ENCODE measurements at places on chromosomes 7 and 10.

DNA sequence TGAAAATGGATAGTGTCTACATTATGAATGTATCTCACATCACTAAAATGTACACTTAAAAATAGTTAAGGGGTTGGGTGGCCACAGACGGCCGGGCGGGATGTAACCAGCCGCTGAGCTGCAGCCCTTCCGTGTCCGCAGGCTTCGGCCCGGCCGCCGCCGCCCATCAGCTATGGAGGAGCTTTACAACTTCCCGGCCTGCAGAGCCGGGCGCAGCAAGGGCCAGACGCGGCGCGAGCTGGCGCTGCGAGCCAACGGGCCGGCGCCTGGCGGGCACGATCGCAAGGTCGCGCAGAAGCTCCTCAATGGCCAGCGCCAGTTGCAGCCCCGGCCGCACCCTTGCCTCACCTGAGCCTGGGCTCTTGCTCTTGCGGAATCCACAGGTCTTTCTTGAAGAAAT is 69.1 kb downstream of the KMT2C start:
- no peak for DNase-seq

DNA sequence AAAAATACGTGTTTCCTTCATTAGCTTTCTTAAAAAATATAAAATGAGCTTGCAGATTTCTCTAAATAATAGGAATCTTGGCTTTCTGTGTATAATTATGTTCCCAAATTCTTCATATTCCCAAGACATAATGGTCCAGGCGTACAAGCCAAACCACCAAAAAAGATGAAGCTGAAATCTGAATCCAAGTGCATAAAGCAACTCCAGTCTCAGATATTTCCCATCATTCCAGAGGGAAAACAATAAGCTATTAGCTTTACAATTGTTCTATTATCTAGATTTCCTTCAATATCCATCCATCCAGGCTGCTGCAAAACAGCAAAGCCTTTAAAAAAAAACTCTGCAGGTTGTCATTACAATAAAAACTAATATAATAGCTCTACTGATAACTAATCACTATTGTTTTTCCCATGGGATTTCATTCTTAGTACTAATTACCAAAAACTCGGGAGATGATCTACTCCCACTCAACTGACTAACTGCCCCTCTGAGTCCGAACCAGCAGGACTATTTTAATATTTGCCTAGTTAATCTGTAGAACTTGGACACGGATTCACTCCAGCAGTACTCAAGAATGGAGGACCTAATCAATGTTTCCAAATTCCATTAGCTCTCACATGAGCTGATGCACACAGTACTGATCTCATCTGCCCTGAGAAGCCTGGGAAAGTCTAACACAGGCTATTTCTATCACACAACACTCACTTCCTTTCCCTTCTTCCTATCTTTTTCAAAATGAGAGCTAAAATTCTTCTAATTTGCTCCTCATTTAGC is 108.9 kb upstream of the ASAH2 start:
- no peak for DNase-seq

- no peak for DNase-seq
Observed at GRCh38 chr10:48452879-48453412, 146.5 kb downstream of the MAPK8 start.

DNA sequence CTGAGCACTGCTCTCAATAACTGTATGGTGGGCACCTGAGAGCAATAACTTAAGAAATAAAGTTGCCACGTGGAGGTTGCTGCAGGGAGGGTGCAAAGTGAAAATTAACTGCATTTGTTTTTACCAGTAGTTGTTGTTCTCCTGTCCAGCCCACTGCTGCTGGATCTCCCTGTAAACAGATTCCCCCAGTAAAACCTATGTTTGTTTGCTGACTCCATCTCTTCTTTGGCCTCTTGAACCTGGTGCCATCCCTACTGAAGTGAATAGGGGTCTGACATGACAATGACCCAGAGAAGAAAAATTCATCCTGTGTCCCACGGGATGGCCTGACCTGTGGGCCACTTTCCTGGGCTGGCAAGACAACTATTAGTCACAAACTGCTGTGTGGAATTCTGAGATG is 1.7 kb downstream of the MBL2 start:
- no peak for DNase-seq

DNA sequence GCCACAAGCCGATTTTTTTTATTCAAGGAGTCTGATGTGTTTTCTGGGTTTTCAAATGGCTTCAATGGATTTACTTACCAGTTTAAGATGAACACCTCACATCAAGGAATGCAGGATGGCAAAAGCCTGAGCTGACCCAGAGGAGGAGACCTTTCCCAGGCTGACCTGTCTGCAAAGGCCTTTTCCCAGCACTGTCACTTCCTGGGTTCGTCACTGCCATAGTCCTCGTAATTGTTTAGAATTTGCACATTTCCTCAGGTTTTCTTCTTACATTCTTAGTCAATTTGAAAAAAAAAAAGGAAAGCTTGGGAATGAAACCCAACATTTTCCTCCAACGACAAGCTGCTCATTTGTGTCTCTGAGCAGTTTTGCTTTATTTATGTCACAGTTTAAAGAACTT is 42.0 kb downstream of the PTER start:
- DNase-seq: no peak

DNA sequence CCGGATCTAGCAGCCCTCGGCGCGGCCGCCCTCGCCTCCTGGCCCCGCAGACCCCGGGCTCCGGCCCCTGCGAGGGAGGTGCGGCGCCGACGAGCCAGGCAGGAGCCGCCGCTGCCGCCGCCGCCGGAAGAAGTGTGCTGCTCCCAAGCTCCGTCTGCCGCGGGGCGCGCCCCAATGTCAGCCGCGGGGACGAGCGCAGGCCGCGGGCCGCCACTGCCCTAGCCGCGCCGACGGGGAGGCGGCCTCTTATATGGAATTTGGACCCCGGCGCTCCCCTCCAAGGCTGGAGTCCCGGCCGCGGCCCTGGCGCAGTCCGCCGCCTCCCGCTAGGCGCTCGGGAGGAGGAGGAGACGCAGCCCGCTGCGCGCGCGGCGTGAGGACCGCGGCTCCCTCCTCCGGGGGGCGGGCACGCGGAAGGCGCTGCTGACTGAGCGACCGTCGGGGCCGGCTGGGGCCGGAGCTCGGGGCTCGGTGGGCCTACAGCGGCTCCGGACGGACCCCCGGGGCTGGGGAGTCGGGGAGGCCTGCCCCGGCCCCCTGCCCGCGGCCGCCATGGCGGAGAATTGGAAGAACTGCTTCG is at the start of gene TRIM8:
TRIM8 (plus strand) TSS at position 414 of the 580 bp plus-strand sequence; CDS start at position 553, 139 bp downstream.
- no peak for DNase-seq

DNA sequence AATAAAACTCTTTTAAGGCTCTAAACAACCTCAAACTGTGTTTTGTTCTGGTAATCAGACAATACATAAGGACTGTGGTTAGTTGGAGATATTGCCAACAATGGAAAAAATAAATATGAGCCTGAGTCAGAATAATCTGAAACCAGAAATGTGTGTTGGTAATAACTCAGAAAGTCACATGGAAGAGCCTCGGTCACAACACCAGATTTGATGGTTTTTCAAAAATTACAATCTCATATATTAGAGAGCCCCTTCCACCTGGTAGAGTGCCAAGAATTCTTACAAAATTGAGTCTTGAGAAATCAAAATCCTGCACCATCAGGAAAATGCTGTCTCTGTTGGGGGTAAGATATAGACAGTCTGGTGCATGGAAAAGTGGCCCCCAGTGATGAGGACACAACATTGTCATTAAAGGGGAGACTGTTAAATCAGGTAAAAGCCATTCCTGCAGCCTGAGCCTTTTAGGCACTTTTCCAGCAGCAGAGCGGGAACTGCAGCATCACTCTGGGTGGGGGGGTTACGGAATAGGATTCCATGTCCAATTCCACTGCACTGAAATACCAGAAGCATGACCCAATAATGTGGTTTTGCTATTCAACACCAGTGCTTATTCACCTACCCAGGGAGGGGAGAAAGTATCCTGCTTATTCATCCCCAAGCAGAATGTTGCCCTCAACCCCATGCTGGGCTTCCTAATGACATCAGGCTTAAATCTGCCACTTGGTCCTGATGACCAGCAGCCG is 9.5 kb upstream of the ADAM12 start:
- no peak for DNase-seq

GRCh38 chr7:113084496-113085172 is 2.0 kb downstream of the GPR85 start:
- no peak for DNase-seq

- DNase-seq: no peak
Observed at GRCh38 chr10:73095481-73096021, 1.1 kb downstream of the P4HA1 start.

- DNase-seq: no peak
Observed at GRCh38 chr7:47622586-47622945, 40.7 kb upstream of the TNS3 start.

DNA sequence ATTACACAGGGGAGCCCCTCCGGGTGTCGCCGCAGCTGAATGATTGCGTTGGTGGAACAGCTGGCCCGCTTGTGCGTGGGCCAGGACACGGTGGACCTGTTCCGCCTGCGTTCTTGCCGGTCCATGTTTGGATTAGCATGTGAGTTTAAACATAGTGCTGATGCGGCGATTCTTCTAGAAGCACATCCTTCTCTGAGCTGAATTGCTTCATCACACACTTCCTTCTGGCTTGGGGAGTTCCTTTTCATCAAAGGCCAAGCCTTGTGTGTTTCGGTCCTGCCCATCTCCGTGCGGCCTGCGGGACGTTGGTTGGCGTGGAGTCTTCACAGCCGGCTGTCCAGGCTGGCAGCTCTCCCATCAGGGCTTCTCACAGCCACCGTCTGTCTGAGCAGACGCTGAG is 45.5 kb upstream of the SLC29A4 start:
- no peak for DNase-seq

DNA sequence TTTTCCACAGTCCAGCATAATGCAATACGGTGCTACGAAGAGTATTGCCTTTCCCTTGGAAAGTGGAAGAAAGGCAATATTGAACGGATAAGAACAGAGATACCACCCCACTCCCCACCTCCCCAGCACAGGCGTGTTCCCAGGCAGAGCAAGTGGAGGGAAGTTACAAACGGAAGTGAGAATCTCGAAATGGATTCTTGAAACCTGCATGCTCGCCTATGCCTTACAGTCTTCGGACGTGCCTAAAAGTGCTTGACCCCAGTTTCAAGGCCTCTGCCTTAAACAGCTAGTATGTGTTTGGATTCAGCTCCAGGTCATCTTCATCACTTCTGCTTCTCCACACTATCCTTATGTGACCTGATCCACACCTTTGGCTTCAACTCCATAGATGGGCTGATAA is 35.0 kb upstream of the USP6NL start:
- DNase-seq: no peak

DNA sequence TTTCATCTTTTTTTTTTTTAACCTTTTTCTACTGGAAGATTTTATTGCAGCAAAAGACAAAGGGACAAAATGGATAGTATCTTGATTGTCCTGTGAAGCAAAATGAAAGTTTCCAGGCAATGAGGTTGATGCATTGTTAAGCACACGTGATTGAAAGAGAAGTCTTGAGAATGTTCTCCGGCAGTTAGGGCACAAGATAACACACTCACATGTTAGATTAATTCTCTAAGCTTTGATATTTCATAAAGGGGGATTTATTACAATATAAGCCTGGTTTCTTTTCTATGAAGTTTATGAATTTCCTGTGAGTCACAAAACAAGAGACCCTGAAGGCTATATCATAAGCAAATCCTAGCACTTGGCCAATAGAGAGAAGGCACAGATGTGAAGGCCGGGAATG is 93.4 kb upstream of the ARMC3 start:
- no peak for DNase-seq

DNA sequence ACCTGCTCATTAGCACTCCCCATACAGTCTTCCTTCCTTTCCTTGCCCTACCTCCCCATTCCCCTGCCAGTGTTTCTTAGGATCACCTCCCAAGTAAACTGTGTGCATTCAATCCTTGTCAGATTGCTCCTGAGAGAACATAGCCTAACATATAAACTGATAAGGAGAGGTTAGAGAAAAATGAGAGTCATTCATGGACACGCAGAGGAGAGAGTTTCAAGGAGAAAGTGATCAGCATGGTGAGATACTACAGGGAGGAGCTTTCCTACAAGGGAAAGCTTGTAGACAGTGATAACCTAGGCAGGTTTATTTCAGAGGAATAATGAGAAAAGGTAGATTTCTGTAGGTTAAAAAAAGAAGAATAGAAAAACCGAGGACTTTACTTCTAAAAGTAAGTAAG is 2.8 kb upstream of the ZC3HAV1L start:
- no peak for DNase-seq

GRCh38 chr10:97509120-97509680 is 10.5 kb downstream of the UBTD1 start:
- no peak for DNase-seq

DNA sequence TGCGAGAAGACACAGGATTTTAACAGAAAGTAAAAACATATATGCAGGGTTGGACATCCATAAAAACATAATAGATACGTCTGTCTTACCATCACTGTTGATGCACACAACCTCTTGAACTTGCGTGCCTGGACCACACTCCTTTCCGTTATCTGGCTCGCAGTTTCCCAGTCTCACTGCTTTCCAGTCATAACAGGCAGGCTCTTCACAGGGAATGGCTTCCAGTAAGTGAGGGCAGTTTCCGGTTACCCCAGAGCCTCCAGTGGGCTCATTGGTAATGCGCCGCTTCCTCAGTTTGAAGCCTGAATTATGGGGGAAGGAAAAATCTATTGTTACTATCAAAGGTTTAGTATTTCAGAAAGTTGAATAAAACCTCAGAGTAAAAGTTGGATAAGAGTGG is 290.7 kb downstream of the THSD7A start:
- no peak for DNase-seq

DNA sequence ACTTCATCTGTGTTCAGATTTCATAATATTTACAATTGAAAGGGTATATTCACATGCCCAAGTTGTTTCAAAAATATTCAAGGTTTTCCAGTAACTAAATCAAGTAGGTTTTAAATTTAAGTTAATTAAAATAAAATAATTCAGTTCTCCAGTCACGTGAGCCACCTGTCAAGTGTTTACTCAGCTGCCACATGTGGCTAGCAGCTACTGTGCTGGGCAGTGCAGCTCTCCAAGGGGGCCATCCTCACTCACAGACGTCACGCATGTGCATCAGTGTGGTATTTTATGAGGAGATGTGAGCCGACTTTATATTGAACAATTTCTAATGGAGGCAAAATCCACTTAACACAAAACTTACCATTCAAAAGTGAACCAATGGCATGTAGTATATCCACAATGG is 69.7 kb upstream of the CAMK2B start:
- no peak for DNase-seq

DNA sequence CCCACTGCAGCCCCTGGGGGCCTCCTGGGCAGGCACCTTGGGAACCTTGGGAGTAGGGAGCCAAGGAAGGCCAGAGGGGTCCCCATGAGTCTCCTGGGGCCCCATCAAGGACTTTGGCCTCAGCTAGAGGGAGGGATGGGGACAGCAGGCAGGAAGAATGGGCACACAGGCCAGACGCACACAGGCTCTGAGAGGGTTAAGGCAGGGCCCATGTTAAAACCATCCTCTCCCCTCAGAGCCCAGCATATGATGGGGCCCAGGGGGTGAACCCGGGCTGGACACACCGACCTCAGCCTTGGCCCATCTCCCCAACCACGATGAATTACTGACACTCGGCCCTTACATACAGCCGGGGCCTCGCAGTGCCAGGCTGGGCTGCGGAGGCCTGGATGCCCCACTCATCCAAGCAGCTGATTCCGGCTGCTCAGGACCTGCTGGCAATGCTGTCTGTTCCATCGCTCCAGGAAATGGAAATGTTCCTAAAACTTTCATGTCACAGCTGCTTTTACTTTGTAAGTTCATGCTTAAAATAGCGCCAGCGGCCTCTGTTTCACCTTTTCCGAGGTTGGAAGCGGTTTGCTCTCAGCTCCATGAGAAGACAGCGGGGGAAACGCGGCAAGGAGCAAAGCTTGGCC is 17.3 kb upstream of the INPP5A start:
- no peak for DNase-seq

Data from stimulated activated CD8-positive, alpha-beta memory T cell treated with anti-CD3 and anti-CD28 coated beads, Interleukin-7, amount 100 ng/mL, for 1 hour (primary cell).